Caki2 (cell line): ENCODE measurements at places on chromosomes 12 and 14. TPM values are rescaled to one million over a fixed set of nuclear protein-coding genes. Genes with fewer than 3 reads are reported as not detected.

BDKRB1 gene
- total RNA-seq: not detected in 2 replicates

DNA sequence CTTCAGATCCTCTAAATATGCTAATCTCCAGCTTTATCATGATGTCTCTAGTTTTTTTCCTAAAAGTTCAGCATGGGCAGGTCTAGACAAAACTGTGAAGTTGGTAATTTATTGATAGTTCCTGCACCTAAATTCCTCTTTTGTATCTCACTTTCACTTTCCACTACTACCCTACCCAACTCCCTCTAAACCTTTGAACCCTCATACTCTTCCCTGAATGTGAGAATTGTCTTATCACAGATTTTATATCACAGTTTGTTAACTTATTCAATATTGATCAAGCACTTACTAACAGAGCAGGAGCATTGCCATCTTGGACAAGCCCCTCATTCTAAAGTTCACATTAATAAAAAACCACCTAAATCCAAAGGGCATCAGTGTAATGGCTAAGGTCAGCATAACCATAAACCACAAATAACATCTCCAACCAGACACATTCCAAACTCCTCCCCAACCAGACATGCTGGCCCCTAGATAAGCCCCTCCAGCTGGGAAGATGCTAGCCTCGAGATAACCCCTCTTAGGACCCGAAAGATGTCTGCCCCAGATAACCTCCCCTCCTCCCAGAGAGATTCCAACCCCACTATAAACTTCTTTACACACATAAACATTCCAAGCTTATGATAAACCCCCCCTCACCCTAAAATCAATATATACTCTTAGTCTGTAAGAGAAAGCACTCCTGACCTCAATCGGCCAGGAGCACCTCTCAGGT lies 78.7 kb downstream of the FSCB start:
- no peak for DNase-seq

SYNDIG1L gene
- not detected in 2 replicates for total RNA-seq

MAP1LC3B2 gene
- total RNA-seq: 2.7 TPM in 1 of 2 replicates, not detected in the other

LHX5 gene
- total RNA-seq: not detected in 2 replicates

GRCh38 chr12:89250213-89250612 lies 102.1 kb downstream of the DUSP6 start:
- no peak for DNase-seq

GRCh38 chr12:98416845-98417244 lies 98.5 kb upstream of the TMPO start:
- DNase-seq: peak; percentile 39

TMTC1 gene
- total RNA-seq: 3.2 TPM in 2 replicates

DNA sequence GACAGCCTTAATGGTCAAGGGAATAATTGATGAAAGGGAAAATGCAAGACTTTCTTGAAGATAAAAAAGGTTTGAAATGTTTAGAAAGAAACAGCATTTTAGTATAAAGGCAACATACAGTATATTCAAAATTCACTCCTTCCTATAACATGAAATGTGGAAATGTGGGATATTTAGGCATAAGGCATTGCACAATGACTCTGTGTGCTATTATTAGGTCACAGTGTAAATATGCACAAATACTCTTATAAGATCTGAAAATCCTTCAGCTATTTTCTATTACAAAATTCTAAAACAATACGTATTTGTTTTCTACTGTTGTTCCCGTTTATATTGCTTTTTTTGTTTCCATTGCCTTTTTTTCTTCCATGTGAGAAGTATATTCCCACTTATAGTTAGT lies 127.7 kb downstream of the SLC16A7 start:
- DNase-seq: no peak
